ENCODE measurements at places on chromosomes 2 and 18.

GRCh38 chr2:223090039-223090438, 38.0 kb downstream of the KCNE4 start:
- DNase-seq = no peak

- no peak for DNase-seq
Observed at GRCh38 chr2:13115643-13116042, 398.9 kb downstream of the TRIB2 start.

DNA sequence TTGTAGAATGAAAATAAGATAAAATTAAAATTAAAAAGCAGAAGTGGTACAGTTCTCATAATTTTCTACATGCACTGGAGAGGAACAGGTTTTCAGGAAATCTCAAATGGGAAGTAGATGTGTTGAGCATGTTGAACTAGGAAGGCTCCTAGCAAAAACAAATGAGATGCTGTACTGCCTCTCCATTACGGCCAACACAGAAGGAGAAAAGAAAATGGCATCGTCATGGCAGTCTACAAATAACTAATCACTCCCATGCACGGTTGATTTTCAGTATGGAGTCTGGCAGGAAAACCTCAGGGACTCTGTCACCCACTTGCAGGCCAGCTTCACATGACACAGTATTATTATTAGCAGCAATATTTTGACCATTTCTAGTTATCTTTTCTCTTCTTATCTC, 278.7 kb downstream of the NRXN1 start:
- no peak for DNase-seq

DNA sequence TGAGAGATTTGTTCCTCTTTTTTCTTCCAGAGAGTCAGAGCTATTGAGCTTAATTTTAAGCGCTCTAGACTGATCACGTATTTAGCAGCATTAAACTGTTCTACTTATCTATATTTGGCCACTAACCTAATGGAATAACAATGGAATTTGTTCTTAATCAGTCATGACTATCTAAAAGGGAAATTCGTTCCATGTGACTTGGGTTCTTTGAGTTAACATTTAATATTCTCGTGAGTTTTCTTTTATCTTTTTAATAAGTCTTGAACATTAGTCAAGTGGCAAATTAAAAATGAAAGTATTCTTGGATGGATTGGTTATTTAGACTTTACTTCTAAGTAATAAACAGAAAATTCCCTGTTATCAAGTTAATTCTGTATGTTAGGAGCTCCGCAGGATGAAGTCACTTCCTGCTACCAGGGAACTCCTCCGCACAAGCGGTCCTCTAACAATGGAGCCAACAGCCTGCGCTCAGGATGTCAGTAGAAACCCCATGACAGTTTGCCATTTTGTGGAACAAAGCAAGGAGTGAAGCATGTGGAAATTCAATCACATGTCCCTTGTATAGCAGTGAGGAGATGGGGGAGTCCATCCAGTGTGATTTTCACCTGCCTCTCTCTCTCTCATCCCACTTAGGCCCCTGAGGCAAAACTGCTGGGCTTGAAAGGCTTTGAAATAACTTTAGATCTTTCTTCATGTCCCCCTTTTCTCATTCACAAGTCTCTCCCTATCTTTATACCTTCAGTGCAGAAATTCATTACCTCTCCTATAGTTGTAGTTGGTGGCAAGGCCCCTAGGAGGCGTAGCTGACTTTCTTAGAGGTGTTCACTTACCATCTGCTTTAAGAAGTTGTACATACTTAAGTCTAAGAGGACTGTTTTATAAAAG, 138.1 kb downstream of the WDR7 start:
- peak; percentile 30 for DNase-seq

- DNase-seq = no peak
Observed at GRCh38 chr18:80200932-80201672, 46.2 kb downstream of the PARD6G start.

DNA sequence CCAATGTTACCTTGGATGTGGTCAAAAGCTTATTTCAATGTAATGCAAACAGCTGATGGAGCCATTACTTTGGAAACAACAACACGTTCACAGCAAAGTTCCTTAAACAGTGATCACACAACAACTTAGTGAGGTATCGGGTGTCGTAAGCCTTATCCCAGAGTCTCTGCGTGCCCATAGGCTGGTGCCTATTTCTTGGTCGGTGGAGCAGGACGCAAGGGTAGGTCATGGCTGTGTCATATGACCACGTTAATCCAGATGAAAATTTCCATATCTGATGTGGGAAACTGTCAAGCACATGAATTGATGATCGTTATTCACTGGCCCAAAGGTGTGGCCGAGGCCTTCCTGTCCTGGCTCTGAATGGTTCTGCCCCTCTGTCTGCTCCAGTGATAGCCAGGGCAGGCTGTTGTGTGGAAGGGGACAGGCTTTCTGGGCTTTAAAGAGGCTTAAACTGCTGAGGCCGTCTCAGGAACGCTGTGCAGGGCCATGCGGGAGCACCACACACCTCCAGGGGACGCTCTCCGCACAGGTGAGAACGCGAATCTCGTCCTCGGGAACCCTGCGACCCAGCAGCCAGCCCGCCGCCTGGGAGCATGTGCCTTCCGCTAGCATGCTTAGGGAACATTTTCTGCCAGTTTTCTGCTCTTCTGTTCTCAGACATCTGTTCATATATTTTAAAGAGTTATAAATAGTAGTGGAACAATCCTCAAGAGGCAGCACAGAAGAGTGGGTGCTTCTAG, 90.6 kb downstream of the KCTD1 start:
- no peak for DNase-seq
